ENCODE measurements at places on chromosomes 2 and 18.
A peak's percentile ranks its signal among the peaks of the same experiment; 100 is the strongest.

DNA sequence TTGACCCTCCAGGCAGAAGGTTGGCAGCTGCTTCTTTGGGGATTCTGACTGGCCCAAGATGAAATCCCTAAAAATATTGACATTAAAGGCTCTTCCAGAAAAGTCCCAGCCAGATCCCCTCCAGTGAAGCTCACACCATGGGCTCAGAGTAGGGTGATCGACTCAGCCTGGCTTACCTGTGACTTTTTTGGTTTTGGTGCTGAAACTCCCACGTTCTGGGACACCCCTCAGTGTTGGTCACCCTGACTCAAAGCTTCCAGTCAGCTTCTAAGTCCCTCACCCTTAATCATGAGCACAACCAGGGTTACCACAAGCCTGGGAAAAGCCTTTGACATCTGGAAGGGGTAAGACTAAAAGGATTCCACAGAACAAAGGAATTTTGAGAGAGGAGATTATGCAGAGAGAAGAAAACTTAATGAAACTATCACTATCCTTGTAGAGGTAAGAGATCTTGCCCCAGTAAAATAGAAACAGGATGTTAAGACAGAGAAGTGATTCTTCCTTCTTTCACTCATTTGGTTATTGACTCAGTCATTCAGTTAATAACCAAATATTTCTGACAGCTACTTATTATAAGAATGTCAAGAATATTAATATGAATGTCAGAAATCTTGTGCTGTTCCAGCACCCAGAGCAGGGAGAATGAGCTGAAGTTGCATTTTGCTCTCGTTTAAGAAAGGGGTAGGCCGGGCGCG lies 66.8 kb upstream of the SEC11C start:
- H3K27ac ChIP-seq: no peak overlapping the region
- H3K4me1 ChIP-seq: peaks cover 14% of the 10 kb centered on the region
- H3K27me3 ChIP-seq: no peaks in the 10 kb centered on the region
- H3K36me3 ChIP-seq: no peaks in the 10 kb centered on the region
- no peak overlapping the region for H3K4me3 ChIP-seq
- no peak for DNase-seq

- H3K27me3 ChIP-seq: no peaks in the 10 kb centered on the region
- no peak overlapping the region for H3K27ac ChIP-seq
- H3K4me1 ChIP-seq: no peaks in the 10 kb centered on the region
- no peak overlapping the region for H3K4me3 ChIP-seq
Measured at GRCh38 chr2:217520356-217521010, 482.3 kb downstream of the TNS1 start.

- peaks cover 3% of the 10 kb centered on the region for H3K27me3 ChIP-seq
- no peaks in the 10 kb centered on the region for H3K4me1 ChIP-seq
- H3K4me3 ChIP-seq: no peak overlapping the region
- no peak for DNase-seq
- H3K36me3 ChIP-seq: no peaks in the 10 kb centered on the region
Measured at GRCh38 chr2:198042189-198042588, 237.8 kb downstream of the PLCL1 start.

DNA sequence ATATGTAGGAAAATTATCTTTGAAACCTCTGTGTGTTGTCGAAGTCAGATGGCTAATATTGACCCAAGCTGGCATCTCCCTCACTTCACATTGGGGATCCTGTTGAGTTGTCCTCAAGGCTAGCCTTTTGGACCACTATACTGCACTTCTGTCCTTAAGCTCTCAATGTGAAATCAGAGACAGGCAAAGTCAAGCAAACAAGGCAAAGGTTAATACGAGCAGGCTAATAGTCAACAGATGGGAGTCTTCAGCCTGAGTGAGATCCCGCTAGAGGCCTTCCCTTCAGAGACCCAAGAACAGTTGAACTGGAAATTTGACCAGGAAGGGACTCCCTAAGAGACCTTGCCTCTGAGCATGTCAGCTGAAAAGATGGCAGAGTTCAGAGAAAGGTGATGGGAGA lies 475.4 kb downstream of the PARD3B start:
- no peak overlapping the region for H3K27ac ChIP-seq
- H3K4me3 ChIP-seq: no peak overlapping the region
- no peaks in the 10 kb centered on the region for H3K27me3 ChIP-seq
- DNase-seq: no peak
- H3K36me3 ChIP-seq: no peaks in the 10 kb centered on the region

GRCh38 chr2:9824956-9825720 lies 18.1 kb upstream of the TAF1B start:
- H3K27me3 ChIP-seq: no peaks in the 10 kb centered on the region
- H3K4me1 ChIP-seq: no peaks in the 10 kb centered on the region
- H3K27ac ChIP-seq: no peak overlapping the region
- H3K36me3 ChIP-seq: no peaks in the 10 kb centered on the region
- no peak for DNase-seq
- no peak overlapping the region for H3K4me3 ChIP-seq

- no peak overlapping the region for H3K27ac ChIP-seq
- no peaks in the 10 kb centered on the region for H3K27me3 ChIP-seq
- H3K4me1 ChIP-seq: no peaks in the 10 kb centered on the region
- H3K4me3 ChIP-seq: no peak overlapping the region
- H3K36me3 ChIP-seq: no peaks in the 10 kb centered on the region
Measured at GRCh38 chr2:40751981-40752380, 300.1 kb upstream of the SLC8A1 start.

GRCh38 chr2:54639609-54640008 lies 83.9 kb upstream of the EML6 start:
- no peaks in the 10 kb centered on the region for H3K27me3 ChIP-seq
- H3K4me1 ChIP-seq: peaks cover 61% of the 10 kb centered on the region
- peak overlapping the region; percentile 65 for H3K27ac ChIP-seq
- H3K36me3 ChIP-seq: peaks cover 20% of the 10 kb centered on the region
- H3K4me3 ChIP-seq: no peak overlapping the region
- peak; percentile 51 for DNase-seq

DNA sequence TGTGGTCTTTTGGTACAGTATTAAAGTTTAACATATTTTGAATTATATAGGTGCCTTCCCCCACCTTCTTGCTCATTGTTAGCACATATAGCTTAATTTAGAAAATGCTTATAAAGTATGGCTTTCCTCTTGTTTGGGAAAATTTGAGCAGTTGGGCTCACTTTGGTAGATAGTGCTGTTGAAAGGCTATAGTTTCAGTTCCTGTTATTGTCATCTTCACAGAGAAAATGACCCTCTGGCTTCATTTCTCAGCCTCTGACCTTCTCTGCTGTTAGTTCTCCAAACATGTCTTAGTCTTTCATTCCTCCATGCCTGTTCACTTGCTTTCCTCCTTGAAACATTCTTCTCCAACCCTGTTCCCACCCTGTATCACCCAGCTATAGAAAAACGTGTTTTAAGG lies 200.6 kb downstream of the WDR7 start:
- H3K4me1 ChIP-seq: no peaks in the 10 kb centered on the region
- H3K4me3 ChIP-seq: no peak overlapping the region
- H3K27me3 ChIP-seq: no peaks in the 10 kb centered on the region
- no peaks in the 10 kb centered on the region for H3K36me3 ChIP-seq
- no peak for DNase-seq
- H3K27ac ChIP-seq: no peak overlapping the region

- H3K4me3 ChIP-seq: no peak overlapping the region
- H3K4me1 ChIP-seq: peaks cover 6% of the 10 kb centered on the region
- no peaks in the 10 kb centered on the region for H3K27me3 ChIP-seq
- H3K27ac ChIP-seq: no peak overlapping the region
Measured at GRCh38 chr2:95316466-95317122, 19.4 kb downstream of the KCNIP3 start.

DNA sequence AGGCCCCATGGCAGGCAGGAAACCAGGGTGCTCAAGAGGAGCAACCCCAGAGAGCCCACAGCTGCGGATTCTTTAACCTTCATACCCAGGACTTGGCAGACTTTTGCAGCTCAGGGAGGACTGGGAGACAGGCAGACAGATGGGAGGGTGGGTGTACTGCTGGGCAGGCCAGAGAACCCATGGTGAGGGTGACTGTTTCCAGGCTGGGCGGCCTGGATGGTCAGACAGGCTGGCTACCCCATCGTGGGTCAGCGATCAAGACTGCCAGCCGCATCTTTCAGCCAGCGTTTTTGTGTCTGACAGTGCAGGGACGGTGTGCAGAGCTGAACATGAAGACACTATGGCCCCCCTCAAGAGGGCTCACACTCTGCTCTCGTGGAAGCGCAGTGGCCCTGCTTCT lies 82.2 kb downstream of the MARCO start:
- DNase-seq: no peak
- H3K27me3 ChIP-seq: no peaks in the 10 kb centered on the region

- DNase-seq: no peak
- H3K27ac ChIP-seq: no peak overlapping the region
- H3K36me3 ChIP-seq: no peaks in the 10 kb centered on the region
- H3K27me3 ChIP-seq: no peaks in the 10 kb centered on the region
Measured at GRCh38 chr18:40447820-40448219, 1507.2 kb upstream of the PIK3C3 start.

DNA sequence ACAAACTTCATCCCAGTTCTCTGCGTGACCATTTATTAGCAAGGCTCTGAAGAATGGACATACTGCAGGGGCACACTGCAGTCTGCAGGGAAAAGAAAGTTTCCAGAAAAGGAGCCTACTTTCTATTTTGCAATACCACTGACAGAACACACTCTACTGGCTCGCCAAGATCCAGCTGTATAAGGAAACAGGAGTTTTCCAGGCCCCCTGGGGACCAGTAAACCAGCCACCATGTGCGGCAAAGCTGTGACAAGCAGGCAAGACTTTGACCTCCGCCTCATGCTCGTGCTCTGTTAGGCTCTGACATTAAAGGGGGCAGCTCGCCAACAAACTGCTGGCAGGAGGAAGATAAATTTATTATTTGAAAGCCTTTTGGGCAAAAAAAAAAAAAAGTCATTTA lies 67.3 kb downstream of the CCBE1 start:
- H3K27me3 ChIP-seq: peaks cover 4% of the 10 kb centered on the region
- H3K4me1 ChIP-seq: no peaks in the 10 kb centered on the region
- H3K4me3 ChIP-seq: no peak overlapping the region
- no peak for DNase-seq
- no peaks in the 10 kb centered on the region for H3K36me3 ChIP-seq

DNA sequence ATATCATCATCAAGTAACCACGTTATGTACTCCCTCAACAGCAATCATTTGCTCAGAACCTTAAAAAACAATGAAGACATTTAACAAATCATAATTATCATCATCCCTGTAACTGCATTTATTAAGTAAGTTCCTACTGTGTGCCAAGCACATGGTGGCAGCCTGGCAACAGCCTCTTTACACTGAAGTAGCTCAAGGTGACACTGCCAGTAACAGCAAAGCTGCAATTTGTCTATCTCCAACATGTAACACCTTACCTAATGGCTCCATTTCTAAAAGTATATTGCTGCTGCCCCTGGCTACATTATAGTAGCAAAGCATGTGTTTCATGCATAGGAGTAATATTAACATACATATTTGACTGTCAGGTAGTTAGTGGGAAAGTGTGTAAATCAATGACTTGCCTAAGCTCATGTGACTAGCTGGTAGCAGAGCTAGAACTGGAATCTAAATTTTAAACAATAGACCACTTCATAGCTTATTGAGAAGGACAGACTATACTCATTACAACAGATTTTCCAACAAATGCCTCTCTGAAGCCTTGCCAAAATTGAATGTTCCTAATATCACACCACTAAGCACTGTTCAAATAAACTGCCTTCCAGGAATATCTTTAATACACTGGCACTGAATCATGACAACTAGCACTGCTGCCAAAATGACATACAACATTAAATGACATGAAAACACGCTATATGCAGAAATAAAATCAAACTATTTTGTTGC lies 86.7 kb downstream of the L3MBTL4 start:
- H3K27ac ChIP-seq: no peak overlapping the region
- H3K4me1 ChIP-seq: no peaks in the 10 kb centered on the region
- no peaks in the 10 kb centered on the region for H3K27me3 ChIP-seq
- no peaks in the 10 kb centered on the region for H3K36me3 ChIP-seq
- no peak for DNase-seq
- no peak overlapping the region for H3K4me3 ChIP-seq

- no peak overlapping the region for H3K4me3 ChIP-seq
- no peak overlapping the region for H3K27ac ChIP-seq
- no peaks in the 10 kb centered on the region for H3K36me3 ChIP-seq
- H3K27me3 ChIP-seq: no peaks in the 10 kb centered on the region
- H3K4me1 ChIP-seq: no peaks in the 10 kb centered on the region
- DNase-seq: peak; percentile 38
Measured at GRCh38 chr2:140975237-140975636, 1155.6 kb downstream of the LRP1B start.

GRCh38 chr18:57437766-57438671 lies 2.8 kb downstream of the ONECUT2 start:
- H3K27me3 ChIP-seq: peaks cover 91% of the 10 kb centered on the region
- H3K36me3 ChIP-seq: no peaks in the 10 kb centered on the region
- H3K27ac ChIP-seq: no peak overlapping the region
- peaks cover 18% of the 10 kb centered on the region for H3K4me1 ChIP-seq
- peak; percentile 93 for DNase-seq
- peak overlapping the region; percentile 40 for H3K4me3 ChIP-seq

- no peaks in the 10 kb centered on the region for H3K27me3 ChIP-seq
- no peak for DNase-seq
- no peaks in the 10 kb centered on the region for H3K36me3 ChIP-seq
- H3K4me1 ChIP-seq: no peaks in the 10 kb centered on the region
- H3K27ac ChIP-seq: no peak overlapping the region
Measured at GRCh38 chr2:214902286-214902685, 92.8 kb upstream of the BARD1 start.

GRCh38 chr18:35180455-35180854 lies 60.4 kb upstream of the ZNF397 start:
- H3K36me3 ChIP-seq: no peaks in the 10 kb centered on the region
- H3K4me1 ChIP-seq: no peaks in the 10 kb centered on the region
- H3K4me3 ChIP-seq: no peak overlapping the region
- DNase-seq: no peak
- H3K27ac ChIP-seq: no peak overlapping the region

DNA sequence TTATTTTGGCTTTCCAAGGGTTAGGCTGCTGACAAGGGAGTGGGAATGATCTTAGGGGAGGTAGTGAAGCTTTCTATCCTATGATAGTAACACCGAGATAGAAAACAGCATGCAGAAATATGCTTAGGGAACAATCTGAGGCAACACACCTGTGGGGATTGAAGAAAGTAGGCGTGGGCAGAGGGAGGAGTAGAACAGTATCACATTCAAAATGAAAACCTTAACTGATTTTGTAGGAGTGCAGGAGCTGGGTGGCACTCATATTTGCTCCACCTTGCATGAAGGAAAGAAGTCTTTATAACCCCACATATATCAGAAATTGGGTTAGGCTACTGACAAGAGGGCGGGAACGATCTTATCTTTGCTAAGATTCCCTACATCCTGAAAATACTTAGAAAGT lies 762.2 kb upstream of the CNTNAP5 start:
- no peak for DNase-seq
- no peaks in the 10 kb centered on the region for H3K36me3 ChIP-seq
- H3K27me3 ChIP-seq: no peaks in the 10 kb centered on the region
- H3K27ac ChIP-seq: no peak overlapping the region

GRCh38 chr2:42010743-42011298 lies 37.0 kb upstream of the PKDCC start:
- H3K36me3 ChIP-seq: no peaks in the 10 kb centered on the region
- H3K4me3 ChIP-seq: no peak overlapping the region
- peak overlapping the region; percentile 2 for H3K27ac ChIP-seq
- H3K27me3 ChIP-seq: no peaks in the 10 kb centered on the region
- no peak for DNase-seq
